ENCODE measurements at places on chromosomes 5 and 9.

DNA sequence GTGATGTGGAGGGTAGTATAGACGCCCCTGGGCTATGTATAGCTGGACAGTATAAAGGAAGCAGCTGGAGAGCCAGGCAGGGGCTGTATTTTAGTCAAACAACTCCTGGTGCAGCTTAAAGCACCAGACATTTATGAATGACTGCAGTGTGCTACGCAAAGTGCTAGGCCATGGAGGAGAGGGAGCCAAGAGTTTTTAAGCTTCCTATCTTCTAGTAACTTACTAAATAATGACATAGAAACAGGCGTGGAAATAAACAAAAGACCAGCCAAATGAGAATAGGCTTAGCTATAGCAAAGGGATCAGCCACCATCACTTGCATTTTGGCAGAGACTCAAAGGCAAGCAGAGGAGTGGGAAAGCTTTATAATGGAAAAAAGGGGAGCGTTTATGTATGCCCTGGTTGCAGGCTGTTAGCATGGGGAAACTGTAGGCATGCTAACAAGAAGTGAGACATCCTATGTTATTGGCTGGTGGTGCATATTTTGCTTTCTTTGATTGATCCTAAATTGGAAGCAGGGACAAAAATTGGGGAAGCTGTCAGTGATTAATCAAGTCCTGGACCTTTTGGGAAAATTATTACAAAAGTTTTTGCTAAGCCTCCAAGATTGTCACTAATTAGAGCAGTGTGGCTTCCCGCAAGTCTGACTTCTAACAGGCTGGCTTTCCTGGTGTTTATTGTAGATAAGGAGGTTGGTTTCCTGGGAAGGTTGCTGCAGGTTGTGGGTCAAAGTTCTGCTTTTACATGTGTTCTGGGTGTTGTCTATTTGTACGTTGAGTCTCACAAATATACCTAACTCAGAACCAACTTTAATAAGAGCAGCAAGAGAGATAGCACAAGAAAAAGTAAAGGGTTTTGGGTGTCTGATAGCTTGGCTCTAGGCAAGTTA, 46.6 kb downstream of the RAB3C start:
- no peak for DNase-seq

DNA sequence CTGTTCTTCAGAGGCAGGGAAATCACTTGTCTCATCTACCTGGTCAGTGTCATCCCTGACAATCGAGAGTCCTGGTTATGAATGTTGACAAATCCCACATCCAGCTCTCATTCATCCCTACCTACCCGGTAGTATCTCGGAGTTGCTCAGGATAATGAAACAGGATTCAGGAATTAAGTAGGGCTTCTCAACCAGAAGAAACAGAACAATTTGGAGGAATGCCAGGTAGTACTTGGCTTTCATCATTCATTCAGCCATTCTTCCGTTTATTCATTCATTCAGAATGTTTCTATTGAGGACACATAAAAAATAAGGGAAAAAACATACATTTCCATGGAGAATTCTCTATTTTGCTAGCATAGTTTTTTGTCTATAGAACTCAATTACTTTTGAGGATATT, 195.0 kb downstream of the ARHGEF28 start:
- DNase-seq, result no peak

GRCh38 chr5:171152382-171152781, 156.7 kb upstream of the TLX3 start:
- DNase-seq, result no peak

DNA sequence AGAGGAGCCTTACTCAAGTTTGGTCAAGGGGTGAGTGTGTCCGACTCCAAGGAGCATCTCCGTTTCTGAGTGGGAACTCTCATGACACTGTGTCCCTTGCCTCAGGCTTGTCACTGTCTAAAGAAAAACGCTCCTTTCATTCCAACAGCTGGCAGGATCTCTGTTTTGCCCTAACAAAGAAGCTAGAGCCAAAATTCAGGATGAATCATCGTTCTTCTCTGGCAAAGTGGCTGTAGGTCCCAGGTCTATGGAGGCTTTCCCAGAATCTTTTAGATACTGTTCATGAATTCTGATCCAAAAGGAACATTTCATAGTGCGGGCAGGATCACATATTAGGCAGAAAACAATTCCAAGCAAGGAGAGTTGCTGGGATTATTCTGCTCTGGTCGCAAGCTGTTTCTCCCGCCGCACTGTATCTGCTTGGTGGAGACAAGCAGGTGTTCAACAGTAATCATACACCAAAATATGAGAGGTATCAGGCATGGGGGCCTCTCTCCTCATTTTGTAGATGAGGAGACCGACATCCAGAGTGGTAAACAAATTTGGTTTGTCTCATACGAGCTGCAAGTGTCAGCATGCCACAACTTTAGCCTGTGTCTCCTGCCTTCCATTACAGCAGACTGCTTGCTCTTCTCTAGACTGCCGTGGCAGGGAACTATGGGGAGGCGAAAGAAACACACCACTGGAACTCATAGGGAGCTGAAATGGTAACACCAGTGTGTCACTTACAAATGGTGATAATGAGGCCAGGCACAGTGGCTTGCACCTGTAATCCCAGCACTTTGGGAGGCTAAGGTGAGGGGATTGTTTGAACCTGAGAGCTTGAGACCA, 72.6 kb downstream of the ENTREP1 start:
- DNase-seq, result no peak

DNA sequence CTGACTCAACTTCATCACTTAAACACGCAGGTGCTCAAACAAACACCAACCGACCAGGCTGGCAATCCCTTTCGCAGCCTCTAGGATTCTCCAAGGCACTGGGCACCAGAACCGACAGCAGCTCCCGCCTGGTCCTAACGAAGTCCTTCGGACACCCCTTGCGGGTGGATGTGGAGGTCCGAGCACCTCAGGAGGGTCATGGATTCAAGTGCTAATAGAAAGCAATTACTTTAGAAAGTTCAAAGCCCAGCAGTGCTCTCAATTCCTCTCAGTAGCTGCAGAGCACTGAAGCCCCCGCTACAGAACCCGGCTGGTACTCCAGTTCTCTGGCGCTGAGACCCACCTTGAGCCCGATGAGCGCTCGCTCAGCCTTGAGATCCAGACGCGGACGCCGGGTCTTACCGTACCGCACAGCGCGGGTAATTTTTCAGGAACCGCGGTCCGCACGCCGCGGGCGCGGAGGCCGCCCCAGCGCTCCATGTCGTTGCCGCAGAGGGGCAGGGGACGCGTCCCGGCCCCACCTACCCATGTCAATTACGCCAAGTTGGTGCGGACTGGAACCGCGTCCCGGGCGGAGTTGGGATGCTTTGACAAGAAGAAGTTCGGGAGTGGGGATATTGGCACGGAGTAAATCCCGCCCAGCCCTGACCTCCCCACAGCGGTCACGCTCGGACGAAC, 638 bp downstream of the MARCHF3 start:
- peak; percentile 35 for DNase-seq

Measured in PC-9 (cell line).